ENCODE measurements at places on chromosomes 16 and 17. TPM values are rescaled to one million over a fixed set of nuclear protein-coding genes. Genes with fewer than 3 reads are reported as not detected.

The KRTAP2-1 gene
- not detected for total RNA-seq

The TRAF4 gene
- 117 TPM for total RNA-seq

The AATK gene
- 0.35 TPM for total RNA-seq

The SLFN12 gene
- total RNA-seq: 5.4 TPM

The MAP2K6 gene
- total RNA-seq: 3.4 TPM

The ODAD4 gene
- 0.81 TPM for total RNA-seq

The TMEM256 gene
- total RNA-seq: 55.8 TPM

The KIAA0753 gene
- total RNA-seq: 24.9 TPM

The SIRT7 gene
- 31.8 TPM for total RNA-seq

The ARMC5 gene
- 7.9 TPM for total RNA-seq

The MT3 gene
- 27.0 TPM for total RNA-seq

The RRAD gene
- total RNA-seq: 0.19 TPM

The TSC2 gene
- 49.6 TPM for total RNA-seq
